ENCODE measurements at places on chromosomes 16 and 17. TPM values are rescaled to one million over a fixed set of nuclear protein-coding genes. Genes with fewer than 3 reads are reported as not detected.

- no peak for DNase-seq
Measured at GRCh38 chr17:78882540-78883088, 20.4 kb downstream of the CEP295NL start.

GRCh38 chr17:7750321-7750821, 32.8 kb downstream of the DNAH2 start:
- no peak for DNase-seq

MMP28 gene
- 2.4 TPM for total RNA-seq

- DNase-seq: no peak
Measured at GRCh38 chr16:27678955-27679354, 129.0 kb downstream of the KATNIP start.

MAP2K6 gene
- 3.8 TPM for total RNA-seq

- DNase-seq: no peak
Measured at GRCh38 chr17:50603340-50603739, 31.3 kb upstream of the ABCC3 start.

KCNJ12 gene
- total RNA-seq: 0.25 TPM

PTGES3L gene
- 0.13 TPM for total RNA-seq

GRCh38 chr16:81729451-81729850, 49.6 kb upstream of the PLCG2 start:
- no peak for DNase-seq

GRCh38 chr16:8391257-8391656, 199.1 kb downstream of the TMEM114 start:
- no peak for DNase-seq

DNA sequence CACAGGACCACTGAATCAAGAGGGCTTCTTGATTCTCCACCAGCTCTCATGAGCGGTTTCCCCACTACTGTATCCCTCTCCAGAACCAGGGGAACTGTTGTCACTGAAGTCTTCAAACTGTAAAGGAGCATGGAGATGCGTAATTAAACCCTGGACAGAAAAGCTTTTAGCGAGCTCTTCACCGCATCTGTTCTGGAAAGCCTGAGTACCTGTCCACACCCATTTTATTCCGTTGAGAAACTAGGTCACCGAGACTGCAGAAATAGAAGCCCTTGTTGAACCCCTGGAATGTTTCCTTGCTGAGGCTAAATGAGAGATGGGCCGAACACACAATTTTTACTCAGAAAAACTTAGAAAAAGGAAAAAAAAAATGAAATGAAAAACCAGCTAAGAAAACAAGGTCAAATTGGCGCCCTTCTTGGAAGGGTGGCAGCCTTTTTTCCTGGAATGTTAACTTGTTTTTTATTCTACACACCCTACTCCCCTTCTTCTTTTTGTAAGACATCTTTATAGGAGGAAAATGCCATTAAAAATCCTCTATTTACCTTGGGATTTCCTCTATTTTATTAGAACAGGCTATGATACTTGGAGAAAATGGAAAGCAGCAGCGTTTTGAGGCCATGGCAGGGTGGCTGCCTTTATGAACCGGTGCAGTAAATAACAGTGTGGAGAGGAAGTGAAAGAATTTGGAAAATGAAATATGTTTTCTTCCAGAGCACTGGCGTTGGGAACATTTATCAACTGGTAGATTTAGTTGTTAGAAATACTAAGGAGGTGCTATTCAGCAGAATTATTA, 52.6 kb upstream of the CRISPLD2 start:
- DNase-seq: peak; percentile 23

DNA sequence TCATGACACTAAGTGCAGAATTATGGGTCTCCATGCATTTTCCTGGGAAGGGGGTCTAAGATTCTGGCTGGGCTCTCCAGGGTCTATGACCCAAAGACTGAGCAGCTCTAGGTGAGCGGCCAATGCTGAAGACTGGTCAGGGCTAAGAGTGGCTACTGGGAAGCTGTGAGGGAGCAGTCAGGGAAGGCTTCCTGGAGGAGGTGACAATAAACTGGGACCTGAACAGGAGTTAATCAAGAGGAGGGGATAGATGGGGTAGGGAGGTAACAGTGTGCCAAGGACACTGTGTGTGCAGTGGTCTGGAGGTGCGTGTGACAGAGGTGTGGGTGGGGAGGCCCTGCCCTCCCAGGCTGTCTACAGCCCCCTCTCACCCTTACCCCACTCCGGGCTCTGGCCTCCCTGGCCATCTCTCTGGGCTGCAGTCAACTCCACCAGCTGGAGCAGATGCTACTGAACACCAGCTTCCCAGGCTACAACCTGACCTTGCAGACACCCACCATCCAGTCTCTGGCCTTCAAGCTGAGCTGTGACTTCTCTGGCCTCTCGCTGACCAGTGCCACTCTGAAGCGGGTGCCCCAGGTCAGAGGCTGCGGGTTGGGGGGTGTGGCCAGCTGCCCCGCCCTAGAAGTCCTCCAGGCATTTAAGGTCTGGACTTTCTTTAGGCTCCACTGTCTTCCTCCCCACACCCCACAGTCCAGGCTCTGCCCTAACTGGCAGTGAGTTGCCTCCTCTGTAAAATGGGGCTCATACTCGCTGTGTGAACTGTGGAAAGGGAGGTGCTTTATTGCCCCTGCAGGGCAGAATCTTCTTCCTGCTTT, 20.4 kb downstream of the ADGRG5 start:
- no peak for DNase-seq

DNA sequence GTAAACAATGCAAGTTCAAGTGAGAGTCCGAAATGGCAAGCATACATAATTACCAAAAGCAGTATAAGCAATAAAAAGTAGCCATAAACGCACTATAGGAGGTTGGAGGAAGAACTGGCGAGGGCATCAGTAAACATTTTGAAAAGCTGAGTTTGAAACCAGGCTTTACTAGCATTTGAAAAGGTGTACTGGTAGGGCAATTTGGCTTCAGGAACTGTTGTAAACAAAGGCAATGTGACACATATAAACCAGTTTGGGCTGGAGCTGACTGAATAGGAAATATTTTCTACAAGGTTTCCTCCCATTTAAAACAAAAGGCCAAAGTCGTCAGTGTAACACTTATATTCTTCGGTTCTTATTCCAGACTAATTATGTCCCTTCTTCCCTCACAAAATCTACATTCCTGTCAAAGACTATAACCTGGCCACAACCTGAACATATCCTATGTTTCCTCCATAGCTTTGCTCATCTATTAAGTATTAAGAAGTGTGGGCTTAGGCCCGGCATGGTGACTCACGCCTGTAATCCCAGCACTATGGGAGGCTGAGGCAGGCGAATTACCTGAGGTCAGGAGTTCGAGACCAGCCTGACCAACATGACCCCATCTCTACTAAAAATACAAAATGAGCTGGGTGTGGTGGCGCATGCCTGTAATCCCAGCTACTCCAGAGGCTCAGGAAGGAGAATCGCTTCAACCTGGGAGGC, 7.8 kb downstream of the CBX1 start:
- DNase-seq: peak; percentile 12

GRCh38 chr17:12632785-12633184, 32.9 kb upstream of the MYOCD start:
- no peak for DNase-seq

- no peak for DNase-seq
Measured at GRCh38 chr16:21652453-21652852, at the start of gene IGSF6. Gene IGSF6 (minus strand): TSS chr16:21652608. CDS start chr16:21652598, 10 bp downstream.

QPRT gene
- 0.25 TPM for total RNA-seq

- no peak for DNase-seq
Measured at GRCh38 chr17:79047291-79047920, 23.4 kb downstream of the C1QTNF1 start.

UMOD gene
- not detected for total RNA-seq

ABCC11 gene
- total RNA-seq: not detected

SAT2 gene
- total RNA-seq: 27.6 TPM

GRCh38 chr17:76056882-76057281, 15.4 kb downstream of the SRP68 start:
- DNase-seq: no peak

DNA sequence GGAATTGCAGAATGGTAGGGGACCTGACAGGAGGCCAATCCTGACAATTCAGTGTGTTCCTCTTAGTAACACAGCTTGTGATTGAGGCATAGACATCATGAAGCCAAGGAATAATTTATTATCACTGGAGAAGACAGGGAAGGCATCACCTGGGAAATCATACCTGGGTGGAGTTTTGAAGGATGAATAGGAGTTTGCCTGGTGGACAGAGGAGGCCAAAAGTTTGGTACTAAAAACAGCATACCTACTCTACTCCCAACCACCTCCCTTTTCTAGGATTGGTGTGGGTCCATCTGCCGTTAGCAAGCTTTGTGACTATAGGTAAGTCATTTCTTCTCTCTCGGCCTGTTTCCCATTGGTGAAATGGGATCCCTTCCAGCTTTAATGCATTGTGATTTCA, 88.0 kb downstream of the RAB11FIP4 start:
- no peak for DNase-seq

- no peak for DNase-seq
Measured at GRCh38 chr17:79020631-79021301, 3.2 kb upstream of the C1QTNF1 start.

- DNase-seq: no peak
Measured at GRCh38 chr17:43437756-43438155, 39.0 kb downstream of the ARL4D start.

DNA sequence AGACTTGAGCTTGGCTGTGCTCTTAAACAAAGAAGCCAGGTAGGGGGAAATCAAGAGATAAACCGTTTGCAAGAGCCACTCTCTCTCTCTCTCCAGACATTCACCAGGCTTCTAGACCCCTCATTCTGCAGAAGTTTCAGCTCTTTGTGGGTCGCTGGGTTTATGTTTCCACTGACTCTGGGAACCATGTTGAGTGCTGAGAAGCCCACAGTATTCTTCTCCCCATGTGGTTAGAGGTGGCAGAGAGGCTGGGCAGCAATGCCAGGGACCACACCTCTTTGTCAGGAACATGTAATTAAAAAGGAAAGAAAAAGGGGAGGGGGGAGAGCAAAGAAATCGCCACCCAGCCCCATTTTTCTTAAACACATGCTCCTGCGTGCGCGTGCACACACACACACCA, 154.8 kb upstream of the SOX9 start:
- DNase-seq: no peak

MYO19 gene
- total RNA-seq: 31.7 TPM

DNA sequence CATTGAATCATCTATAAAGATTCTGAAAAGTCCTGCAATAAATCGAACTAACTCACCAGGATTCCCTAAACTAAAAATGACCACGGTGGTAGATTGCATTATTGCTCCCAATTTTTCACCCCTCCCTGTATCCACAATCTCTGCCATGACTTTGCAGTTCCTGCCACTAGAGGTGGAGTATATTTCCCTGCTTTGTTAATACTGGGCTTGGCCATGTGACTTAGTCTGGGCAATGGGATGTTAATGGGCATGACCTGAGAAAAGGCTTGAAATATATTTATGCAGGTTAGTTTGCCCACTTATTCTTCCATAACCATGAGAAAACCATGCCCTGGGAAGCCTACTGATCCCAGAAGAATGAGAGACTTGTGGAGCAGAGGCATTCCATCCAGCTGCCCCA, 59.1 kb downstream of the NOG start:
- no peak for DNase-seq

DNA sequence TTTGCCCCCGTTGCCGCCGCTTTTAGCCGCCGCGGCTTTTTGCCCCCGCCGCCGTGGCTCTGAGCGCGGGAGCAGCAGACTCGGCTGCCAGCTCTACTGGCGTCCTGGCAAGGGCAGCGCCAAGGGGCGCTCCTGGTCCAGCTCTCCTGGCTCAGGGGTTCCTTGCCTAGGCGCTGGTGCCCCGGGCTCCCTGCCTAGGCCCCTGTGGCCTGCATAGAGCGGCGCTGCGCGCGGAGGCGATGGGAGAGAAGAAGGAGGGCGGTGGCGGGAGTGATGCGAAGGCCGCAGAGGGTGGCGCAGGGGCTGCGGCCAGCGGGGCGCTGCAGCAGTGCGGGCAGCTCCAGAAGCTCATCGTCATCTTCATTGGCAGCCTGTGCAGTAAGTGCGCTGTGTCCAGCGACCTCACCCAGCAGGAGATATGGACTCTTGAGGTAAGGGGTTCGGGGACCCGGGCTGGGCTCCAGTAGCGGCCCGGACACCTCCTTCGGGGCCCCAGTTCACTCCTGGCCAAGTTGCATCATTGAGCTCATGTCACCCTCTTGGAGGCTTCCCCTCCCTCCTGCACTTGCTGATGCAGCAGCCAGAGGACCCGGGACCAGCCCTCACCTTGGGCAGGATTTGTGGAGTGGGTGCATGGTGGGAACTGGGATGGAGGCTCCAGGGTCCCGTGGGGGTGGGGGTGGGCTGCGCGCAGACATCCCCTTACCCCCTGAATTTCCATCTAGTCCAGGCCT, 1344.4 kb downstream of the TP53TG3F start:
- no peak for DNase-seq

GRCh38 chr16:55116165-55116920, 185.7 kb downstream of the IRX5 start:
- DNase-seq: no peak

DNA sequence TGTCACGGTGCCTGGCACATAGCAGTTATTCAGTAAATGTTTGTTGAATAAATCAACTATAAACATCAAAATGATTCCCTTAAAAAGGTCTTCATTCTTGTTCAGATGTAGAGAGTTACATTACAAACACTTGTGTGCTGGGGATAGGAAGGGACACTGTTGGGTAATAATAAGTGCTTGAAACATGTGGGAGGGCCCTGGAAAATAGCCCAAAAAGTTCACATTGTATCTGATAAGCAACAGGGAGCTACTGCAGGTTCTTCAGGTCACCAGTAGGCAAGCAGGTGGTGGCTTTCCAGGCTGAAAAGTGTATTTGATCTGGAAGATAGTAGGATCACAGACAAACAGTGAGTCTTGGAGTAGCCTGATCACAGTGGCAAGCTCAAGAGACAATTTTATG, 19.0 kb upstream of the ZNF652 start:
- DNase-seq: no peak

DNA sequence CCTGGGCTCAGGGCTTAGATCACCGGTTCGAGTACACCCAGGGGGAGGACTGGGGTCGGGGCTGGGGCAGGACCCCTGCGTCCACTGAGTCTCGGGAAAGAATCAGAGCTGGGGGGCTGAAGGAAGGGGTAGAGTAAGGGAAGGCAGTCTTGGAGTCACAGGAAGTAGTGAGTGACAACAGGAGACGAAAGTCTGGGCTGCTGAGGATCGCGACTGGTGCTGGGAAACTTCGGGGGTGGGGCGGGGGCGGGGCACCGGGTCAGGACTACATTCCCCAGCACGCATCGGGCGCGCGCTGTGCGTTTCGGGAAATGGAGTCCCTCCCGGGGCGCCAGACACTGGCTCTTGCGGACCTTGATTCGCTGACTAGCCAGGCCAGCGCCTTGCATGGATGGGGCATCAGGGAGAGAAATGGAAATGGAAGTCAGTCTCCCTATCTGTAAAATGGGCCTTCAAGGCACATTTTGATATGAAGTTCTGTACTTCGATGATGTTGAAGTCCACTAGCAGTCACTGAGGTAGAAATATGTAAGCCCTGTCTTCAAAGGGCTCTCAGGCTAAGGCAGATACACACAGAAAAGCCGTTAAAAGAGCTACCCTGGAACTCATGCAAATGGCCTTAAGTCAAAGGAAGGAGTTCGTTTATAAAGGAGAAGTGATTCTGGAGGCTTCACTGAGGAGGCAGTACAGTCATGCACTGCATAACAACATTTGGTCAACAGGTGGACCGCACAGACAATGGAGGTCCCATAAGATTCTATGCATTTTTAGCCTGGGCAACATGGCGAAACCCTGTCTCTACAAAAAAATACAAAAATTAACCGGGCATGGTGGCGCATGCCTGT, 697 bp downstream of the CTF1 start:
- DNase-seq: peak; percentile 92

GRCh38 chr17:48180842-48181629, 73.5 kb downstream of the SNX11 start:
- DNase-seq: no peak

Measured in dermis microvascular lymphatic vessel endothelial cell (primary cell).